ENCODE measurements at places on chromosomes 3 and 15.

GRCh38 chr3:187183903-187184302 lies 13.4 kb upstream of the RTP1 start:
- DNase-seq = no peak

DNA sequence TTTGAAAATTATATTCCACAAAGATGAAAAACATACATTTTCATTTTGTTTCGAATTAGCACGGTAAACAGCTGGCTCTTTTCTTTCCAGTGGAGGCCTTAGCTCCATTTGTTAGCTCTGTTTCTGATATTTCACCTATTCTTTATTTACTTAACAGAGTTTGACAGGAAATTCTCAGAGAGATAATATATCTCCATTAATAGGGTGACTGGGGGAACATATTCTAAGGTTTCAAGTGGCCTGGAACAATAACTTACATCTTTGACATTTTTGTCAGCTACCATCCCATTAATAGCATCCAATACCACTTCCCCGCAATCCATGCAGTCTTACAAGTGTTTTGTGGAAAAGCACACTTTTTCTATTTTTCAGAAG lies 577.6 kb upstream of the MDFIC2 start:
- DNase-seq = no peak

GRCh38 chr3:100105501-100105900 lies 8.8 kb downstream of the FILIP1L start:
- no peak for DNase-seq

GRCh38 chr3:41163421-41163820 lies 35.9 kb upstream of the CTNNB1 start:
- DNase-seq = no peak

- DNase-seq = no peak
Measured at GRCh38 chr3:178244733-178245709, 291.2 kb upstream of the KCNMB2 start.

DNA sequence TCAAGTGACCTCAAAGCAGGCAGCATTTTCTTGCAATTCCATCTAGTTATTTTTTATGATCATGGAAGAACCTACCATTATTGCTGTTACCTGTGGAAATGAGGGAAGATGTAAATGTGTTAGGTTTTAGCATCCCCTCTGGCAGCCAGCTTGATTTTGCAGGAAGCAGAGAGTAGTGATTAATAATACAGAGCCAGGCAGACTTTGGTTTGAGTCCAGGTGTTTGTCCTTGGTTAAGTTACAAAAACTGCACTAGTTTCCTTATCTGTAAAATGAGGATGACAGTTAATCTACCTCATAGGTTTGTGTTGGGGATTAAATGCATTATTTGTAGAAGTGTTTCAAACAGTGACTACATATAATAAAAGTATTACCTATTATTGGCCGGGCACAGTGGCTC lies 6.7 kb upstream of the ZNF621 start:
- DNase-seq = no peak

DNA sequence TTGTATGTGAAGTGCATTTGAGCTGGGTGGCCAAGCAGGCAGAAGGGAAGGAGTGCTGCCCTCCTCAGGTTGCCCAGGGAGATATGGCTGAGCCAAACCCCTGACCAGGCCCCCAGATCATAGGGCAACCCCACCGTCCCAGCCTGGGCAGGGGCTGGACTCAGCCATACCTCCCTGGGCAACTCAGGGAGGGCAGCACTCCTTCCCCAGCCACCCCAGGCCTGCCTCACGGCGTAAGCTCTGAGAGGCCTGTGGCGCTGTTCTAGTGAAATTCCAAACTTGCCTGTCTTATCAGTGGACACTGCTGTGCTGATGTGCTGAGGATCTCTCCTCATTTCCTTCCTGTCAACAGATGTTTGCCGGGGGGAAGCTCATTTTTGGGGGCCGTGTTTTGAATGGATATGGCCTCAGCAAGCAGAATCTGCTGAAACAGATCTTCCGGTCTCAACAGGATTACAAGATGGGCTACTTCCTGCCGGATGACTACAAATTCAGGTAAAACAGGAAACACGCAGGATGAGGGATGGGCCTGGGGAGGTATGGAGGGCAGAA lies 57.6 kb upstream of the FGD5 start:
- no peak for DNase-seq

DNA sequence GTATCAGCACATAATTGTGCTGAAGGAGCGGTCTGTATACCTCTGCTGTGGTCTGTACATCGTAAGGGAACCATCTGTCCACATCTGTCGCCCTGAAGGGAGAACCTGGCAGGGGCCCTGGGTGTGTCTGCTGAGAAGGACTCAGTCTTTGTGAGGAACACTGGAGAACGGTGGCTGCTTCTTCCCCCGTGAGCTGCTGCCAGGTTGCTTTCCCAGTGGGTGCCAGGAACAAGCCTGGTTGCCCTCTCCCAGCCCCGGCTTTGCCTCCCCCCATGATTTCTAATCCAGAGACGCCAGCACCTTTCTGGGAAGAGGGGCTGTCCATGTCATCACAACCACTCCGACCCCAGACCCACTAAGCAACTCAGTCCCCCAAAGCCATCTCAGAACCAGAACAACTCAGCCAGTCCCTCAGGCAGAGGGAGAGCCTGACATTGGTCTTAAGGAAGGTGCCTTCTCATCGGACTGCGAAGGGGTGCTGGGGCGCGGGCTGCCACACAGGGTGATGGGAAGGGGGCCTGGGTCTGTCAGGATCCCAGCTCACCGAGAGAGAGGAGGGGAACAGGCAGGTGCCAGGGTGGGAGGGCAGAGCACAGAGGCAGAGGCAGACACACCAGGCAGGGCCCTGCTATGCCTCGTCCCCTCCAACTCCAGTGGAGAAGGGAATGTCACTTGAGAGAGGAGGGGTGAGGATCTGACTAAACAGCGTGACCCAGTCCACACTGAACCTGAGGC lies 8.5 kb downstream of the TNK2 start:
- DNase-seq = no peak

DNA sequence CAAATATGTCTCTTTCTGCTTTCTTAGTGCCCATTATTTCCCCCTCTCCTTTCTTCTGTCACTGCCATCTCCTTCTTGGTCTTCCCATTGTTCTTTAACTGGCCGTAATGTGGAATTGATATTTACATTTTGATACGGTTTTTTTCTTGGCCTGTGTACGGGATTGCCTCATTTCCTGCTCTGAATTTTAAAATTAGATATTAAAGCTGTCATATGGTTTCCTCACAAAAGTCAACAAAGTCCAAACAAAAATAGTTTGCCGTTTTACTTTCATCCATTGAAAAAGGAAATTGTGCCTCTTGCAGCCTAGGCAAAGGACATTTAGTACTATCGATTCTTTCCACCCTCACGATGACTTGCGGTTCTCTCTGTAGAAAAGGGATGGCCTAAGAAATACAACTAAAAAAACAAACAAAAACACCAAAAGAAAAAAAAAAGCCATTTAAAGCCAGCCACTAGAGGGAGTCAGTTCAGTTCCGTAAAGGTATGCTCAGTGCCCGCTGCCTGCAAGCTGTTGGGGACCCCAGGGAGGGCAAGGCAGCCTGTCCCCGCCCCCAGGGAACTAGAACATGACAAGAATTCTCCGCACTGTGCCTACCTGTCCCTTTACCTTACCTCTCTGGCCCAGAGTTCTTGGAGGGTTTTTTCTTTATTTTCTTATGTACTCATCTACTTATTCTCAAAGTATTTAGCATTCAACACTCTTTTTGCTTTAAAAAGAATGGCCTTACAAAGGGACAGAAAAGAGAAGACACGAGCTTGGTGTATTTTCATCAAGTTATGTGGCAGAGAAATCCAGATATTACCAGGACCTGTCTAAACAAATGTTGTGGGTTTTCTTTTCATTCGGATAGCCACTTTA lies 30.0 kb upstream of the NR2E3 start:
- peak; percentile 21 for DNase-seq

GRCh38 chr15:40766906-40767837 lies 2.6 kb upstream of the C15orf62 start:
- no peak for DNase-seq

DNA sequence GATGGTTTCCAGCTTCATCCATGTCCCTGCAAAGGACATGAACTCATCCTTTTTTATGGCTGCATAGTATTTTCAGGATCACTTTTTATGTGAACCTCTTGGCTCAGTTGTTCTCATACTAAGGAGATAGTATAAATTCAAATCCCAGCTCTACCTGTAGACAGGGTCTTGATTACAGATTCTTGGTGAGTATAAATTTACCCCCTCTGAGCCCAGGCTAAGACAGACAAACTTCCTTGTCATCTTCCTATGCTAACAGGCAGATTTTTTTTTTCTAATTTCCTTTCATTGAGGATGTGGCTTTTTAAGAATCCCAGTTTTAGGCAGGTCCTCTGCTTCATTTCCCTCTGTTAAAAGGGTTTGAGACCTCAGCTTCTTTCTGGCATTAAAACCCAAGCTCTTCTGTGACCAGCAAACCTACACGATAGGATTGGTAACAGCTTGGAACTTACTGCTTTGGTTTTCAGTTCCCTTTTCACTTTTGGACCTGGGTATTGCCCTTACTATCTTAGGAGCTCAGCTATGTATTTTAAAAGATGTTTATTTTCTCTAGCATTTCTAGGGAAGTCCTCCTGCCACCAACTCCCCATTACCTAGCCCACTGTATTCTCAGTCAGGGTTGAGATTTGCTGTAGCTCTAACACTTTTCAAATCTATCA lies 72.5 kb downstream of the VPS8 start:
- no peak for DNase-seq
